GM04503 (cell line): ENCODE measurements at places on chromosomes 2 and 18.

- no peak for DNase-seq
Observed at GRCh38 chr18:1383465-1383864, 478.8 kb downstream of the ADCYAP1 start.

DNA sequence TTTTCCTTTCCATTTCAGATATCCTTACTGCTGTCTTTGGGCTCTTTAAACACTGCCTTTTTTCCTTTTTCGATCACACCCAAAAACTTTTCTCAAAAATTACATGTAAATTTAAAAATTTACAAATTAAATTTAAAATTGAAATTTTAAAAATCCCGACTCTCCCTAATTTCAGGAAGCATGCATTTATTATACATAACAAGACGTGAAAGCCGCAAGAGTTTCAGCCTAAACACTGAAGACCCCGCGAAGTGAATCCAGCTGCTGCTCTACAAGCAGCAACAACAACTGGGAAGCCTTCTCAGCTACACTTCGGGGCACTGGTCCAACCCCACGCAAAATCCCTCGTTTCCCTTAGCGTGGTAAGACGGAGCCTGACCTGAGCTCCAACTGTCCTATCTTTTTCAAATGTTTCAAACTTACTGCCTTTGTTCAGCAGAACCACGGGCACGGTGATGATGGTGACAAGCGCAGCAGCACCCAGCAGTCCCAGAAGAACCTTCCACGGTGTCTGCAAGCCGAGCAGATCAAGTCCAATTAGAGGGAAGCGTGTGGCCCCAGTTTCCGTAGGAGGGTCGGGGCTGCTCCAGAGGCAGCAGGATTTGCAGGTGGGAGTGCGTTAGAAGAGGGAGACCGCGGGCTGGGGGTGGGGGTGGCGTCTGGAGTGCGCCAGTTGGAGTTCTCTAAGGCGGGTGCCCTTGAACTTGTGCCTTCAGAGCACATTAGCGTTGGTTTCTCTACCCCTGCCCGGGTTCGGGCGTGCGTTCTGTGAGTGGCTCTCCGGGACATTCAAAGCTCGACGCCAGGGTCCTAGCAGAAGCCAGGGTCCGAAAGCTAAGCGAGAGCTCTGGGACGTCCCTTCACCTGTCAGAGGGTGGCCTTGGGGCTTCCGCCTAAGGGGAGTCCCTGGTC is 783 bp downstream of the DPP4 start:
- DNase-seq = no peak

DNA sequence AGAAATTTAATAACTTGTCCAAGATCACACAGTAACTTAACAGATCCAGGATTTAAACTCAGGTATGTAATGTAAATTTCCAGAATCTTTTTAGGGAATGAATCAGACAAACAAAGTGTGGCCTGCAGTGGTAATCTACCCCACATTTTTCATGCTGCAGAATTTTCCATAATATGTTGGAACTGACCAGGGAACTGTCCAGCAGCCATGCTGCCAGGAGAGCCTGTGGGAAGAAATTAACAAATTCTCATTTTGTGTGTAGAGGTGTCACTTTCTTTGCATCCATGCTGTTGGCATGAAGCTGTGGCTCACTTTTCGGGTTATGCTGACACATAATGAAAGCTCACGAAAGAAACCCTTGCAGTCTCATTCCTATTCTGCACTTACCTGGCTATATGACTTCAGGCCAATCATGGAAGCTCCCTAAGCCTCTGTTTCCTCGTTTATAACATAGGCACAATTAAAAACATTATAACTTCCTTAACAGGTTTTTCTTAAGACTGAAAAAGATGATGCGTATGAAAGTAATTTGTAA is 54.7 kb downstream of the CDKL4 start:
- DNase-seq = no peak

DNA sequence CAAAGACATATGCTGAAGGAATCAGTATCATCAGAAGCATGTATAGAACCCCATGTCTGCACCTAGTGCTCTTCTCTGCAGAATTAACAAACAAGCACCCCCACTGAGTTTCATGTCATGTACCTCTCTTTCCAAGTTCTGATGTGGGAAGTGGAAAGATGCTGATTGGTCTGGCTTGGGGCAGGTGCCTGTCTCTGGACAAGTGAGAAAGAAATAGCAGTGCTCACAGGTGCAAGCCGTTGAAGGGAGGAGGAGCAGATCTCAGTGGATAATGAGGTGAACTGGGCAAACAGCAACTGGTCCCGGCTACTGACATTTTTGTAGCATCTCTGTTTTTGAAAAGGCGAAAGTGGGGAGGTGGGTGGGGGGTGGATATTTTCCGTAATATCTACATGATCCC is 17.5 kb upstream of the ACVR1 start:
- DNase-seq = no peak

- no peak for DNase-seq
Observed at GRCh38 chr2:47079515-47080412, 75.3 kb downstream of the STPG4 start.

DNA sequence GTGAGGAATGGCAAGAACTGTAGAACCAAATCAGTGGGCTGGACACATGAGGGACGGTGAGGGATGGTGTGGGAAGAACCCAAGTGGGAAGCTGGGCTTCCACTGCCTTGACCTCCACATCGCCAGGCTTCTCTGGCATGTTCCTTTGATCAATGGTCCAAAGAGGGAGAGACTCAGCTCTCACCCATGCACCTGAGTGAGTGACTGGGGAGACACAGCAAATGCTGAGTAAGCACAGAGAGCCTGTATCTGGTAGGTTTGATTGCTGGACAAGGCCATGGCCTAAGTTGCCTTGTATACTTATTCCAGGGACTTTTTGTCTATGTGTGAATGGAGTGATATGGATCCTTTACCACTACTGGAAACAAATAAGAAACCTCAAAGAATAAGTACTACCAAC is 188.6 kb downstream of the AFF3 start:
- DNase-seq = no peak

DNA sequence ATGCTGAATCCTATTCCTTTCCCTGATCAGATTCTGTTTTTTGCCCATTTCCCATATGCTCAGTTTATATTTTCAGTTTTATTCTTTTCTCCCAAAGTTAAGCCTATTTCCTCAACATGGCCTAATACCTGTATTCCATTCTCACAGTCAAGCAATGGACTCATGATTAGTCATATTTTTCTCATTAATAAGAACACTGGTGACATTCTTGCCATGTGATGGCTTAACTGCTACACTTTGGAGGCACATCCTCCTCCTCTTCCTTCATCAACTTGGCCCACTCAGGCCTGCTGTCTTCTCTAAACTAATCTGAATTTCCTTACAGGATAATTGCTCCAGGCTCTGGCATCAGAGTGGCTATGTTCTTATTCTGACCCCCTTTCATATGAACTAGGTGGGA is 679.2 kb downstream of the NYAP2 start:
- no peak for DNase-seq

- no peak for DNase-seq
Observed at GRCh38 chr18:45467945-45468344, 147.3 kb upstream of the SLC14A2 start.

- no peak for DNase-seq
Observed at GRCh38 chr2:191933307-191934105, 86.6 kb upstream of the CAVIN2 start.

- DNase-seq = no peak
Observed at GRCh38 chr2:233074106-233074505, 14.0 kb downstream of the INPP5D start.
